ENCODE measurements at places on chromosomes 7 and 10.

DNA sequence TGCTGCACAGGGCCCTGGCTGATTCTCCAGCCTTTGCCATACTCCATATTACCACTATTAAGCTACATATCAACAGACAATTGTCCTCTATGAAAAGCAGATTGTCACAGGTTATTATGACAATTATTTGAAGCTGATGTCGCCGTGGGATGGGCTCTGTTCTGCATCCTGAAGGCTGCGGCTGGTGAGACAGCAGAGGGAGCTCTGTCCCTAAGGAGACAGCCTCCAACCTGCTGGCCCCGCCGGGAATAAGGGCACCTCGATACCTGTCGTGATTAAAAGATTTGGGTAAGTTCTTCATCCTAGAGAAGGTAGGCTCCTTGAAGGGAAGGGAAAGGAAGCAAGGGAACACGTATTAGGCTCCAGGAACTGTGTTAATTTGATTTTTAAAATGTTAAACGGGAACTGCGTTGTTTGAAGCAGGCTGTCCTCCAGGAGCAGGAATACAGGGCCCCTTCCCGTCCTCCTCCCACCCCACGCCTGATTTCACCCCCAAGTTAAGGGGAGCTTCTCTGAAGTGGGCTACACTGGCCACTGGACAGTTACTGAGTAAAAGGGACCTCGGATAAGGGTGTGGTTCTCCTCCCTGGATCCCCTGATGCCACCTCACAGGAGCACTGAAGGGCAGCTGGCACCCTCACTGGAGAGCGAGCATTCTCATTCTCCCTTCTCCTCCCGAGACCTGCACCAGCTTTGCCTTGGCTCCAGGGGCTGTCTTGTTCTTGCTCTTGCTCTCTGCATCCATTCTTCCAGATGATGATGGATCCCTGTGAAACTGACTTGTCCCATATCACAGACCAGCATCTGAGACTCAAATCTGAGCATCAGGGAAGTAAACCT is 11.8 kb upstream of the TIAL1 start:
- peak; percentile 30 for DNase-seq

- DNase-seq, result no peak
These were observed 136.0 kb downstream of the EPC1 start for GRCh38 chr10:32211046-32211363.

DNA sequence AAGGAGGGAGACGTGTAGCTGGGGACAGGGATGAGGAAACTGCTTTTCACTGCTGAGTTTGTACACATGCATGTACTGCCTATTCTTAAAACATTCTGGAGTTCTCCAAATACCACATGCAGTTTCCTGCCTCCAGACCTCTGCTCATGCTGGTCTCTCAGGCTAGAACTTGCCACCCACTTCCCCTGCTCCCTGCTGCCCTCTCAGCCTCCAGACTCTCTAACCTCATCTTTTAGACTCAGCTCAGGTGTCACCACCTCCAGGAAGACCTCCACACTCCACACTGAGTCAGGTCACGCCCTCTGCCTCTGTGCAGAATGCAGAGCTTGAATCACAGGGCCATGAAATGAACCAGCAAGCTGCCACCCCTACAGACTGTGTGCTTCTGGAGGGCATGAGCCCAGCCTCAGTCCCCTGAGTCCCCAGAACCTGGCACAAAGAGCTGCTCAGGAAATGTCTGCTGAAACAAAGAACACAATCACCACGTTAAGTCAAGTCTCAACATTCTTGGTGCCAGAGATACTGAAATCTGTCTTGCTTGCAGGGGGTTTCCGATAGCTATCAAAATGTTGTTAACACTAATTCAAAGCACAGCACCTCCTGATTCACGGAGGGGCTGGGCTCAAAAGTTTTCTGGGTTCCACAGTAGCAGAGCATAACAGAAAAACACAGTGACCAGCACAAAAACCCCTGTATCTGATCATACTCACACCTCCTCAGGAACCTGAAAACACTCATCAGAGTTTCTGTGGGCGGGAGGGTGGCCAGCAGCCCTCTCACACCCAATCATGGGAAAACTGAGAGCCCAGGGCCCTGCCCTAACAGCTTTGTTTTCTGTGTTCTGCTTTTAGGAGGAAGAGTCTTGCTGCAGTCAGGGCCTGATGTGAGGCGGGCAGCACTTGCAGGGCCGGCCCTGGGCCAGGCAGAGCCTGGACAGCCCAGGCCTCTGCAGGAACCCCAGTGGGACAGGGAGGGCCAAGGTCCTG is 21.1 kb downstream of the FAM53B start:
- peak; percentile 59 for DNase-seq

GRCh38 chr10:131503992-131504391 is 192.5 kb upstream of the TCERG1L start:
- no peak for DNase-seq

GRCh38 chr7:82729172-82730030 is 285.8 kb upstream of the CACNA2D1 start:
- DNase-seq, result no peak

DNA sequence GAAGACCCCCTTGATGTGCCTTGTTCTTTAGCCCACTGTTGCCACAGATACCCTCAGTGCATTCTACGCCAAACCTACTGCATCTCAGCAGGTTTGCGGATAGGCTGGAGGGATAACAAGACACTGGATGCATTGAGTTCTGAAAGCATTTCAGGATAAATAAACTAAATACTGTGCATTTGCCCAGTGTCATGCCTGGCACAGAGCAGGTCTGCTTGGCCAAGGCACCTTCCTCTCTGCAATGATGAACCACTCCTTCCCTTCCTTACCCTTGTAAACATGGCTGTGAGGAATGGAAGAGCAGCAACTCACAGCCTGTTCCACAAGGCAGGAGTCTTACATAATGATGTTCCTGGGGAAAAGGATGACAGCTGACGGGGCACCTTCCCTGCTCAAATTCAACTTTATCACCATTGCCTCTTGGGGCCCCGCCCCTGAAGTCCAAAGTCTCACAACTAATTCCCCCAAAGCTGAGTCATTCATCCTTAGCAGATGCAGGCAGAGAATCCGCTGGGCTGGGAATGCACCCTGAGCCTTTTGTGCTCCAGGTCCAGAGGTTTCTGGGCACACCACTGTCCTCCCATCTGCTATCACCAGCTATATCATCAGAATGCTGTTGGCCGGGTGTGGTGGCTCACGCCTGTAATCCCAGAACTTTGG is 11.6 kb downstream of the DDX56 start:
- no peak for DNase-seq

Measured in CD4-positive, alpha-beta T cell treated with Interleukin-1 beta for 1 hour (primary cell).